Mesothelial cell of epicardium (in vitro differentiated cells): ENCODE measurements at places on chromosomes 11 and 22. TPM values are rescaled to one million over a fixed set of nuclear protein-coding genes. Genes with fewer than 3 reads are reported as not detected.

- peaks cover 13% of the 10 kb centered on the region for H3K36me3 ChIP-seq
- H3K4me3 ChIP-seq: no peak overlapping the region
- no peak for DNase-seq
- no peak overlapping the region for H3K27ac ChIP-seq
Observed at GRCh38 chr11:46574656-46575055, 19.2 kb downstream of the AMBRA1 start.

Gene ST3GAL4
- 15.6 to 17.4 TPM (median 16.4 TPM) in 3 replicates for total RNA-seq

- no peaks in the 10 kb centered on the region for H3K36me3 ChIP-seq
- peaks cover 4% of the 10 kb centered on the region for H3K4me1 ChIP-seq
- no peak overlapping the region for H3K27ac ChIP-seq
- H3K27me3 ChIP-seq: peaks cover 17% of the 10 kb centered on the region
- H3K4me3 ChIP-seq: no peak overlapping the region
Observed at GRCh38 chr11:33454264-33454663, 197.1 kb downstream of the HIPK3 start.

GRCh38 chr11:122717264-122717867 lies 61.8 kb downstream of the UBASH3B start:
- H3K27me3 ChIP-seq: peaks cover 11% of the 10 kb centered on the region
- no peaks in the 10 kb centered on the region for H3K36me3 ChIP-seq
- no peak overlapping the region for H3K27ac ChIP-seq
- no peak overlapping the region for H3K4me3 ChIP-seq

Gene ANO9
- total RNA-seq: 29.7 to 32.3 TPM (median 30.6 TPM) in 3 replicates

DNA sequence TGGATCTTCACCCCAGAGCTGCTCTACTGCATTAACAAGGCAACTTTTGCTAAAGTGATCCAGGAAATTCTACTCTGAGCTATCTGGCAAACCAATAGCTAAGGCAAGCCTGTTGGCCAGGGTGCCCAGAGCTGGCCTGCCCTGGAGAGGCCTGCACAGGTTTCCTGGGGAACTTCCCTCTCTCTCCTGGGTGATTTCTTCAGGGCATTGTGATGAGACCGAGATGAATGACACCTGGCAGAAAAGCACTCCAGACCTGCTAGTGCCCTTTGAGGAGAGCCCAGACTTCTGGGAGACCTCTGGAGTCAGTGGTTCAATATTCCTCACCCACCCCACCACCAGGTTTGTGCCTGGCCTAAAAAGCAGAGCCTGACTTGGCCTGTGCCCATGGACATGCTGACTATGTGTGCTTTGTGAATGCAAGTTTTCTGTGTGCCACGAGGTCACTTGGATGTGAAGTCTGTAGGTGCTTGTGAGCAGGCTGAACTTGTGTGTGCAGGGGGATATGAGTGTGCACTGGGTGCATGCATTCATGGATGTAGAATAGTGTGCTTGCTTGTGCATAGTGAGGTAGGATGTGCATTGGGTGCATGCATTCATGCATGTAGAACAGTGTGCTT lies 4.4 kb upstream of the APLNR start:
- H3K36me3 ChIP-seq: no peaks in the 10 kb centered on the region
- no peak for DNase-seq
- H3K4me3 ChIP-seq: no peak overlapping the region
- H3K4me1 ChIP-seq: peaks cover 30% of the 10 kb centered on the region

- H3K27ac ChIP-seq: no peak overlapping the region
- no peak for DNase-seq
- no peak overlapping the region for H3K4me3 ChIP-seq
- no peaks in the 10 kb centered on the region for H3K4me1 ChIP-seq
Observed at GRCh38 chr22:47307326-47307725, 544.9 kb downstream of the TBC1D22A start.

DNA sequence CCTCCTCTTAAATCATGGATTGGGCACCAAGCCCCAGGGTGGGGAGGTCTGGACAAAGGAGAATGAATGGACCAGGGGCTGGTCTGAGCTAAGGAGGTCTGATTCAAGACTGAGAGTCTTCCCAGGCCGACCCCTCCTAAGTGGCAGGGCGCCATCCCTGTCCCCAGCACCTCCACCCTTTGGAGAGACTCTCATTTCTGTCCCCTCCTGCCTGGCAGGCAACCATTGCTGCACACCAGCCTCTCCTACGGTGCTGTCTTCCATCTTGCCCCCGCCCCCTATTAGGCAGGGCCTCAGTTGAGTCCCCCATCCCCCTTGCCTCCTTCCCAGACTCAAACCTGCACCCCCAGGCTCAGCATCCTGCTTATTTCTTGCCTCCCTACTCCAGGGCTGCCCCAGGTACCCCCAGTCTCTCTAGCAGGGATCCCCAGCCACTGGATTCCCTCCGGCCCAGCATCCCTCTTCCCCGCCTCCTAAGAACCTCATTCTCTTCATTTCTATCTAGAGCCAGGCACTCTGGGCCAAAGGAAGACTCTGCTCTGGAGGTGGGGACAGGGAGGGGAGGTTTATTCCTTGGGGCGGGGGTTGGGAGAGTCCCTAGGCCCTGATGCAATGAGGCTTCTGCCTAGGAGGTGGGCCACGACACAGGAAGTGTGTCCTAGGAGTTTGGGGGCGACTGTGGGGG lies 1.7 kb upstream of the RCOR2 start:
- no peak for DNase-seq
- H3K36me3 ChIP-seq: peaks cover 1% of the 10 kb centered on the region
- peak overlapping the region; percentile 86 for H3K27ac ChIP-seq
- H3K4me3 ChIP-seq: peak overlapping the region; percentile 56
- no peaks in the 10 kb centered on the region for H3K27me3 ChIP-seq

Gene MUC5AC
- not detected in 3 replicates for total RNA-seq

Gene GANAB
- 324 to 342 TPM (median 334 TPM) in 3 replicates for total RNA-seq

Gene OR51E2
- 0.11 TPM in 1 of 3 replicates, not detected in the others for total RNA-seq

- peaks cover 21% of the 10 kb centered on the region for H3K4me1 ChIP-seq
- H3K36me3 ChIP-seq: no peaks in the 10 kb centered on the region
- H3K4me3 ChIP-seq: peak overlapping the region; percentile 63
- H3K27me3 ChIP-seq: peaks cover 83% of the 10 kb centered on the region
Observed at GRCh38 chr11:69704508-69705253, 859 bp upstream of the FGF19 start.

- H3K27me3 ChIP-seq: no peaks in the 10 kb centered on the region
- H3K4me3 ChIP-seq: peak overlapping the region; percentile 100
- no peak for DNase-seq
- H3K4me1 ChIP-seq: peaks cover 35% of the 10 kb centered on the region
- peak overlapping the region; percentile 100 for H3K27ac ChIP-seq
Observed at GRCh38 chr11:83158357-83158786, 1.4 kb downstream of the PCF11 start.

DNA sequence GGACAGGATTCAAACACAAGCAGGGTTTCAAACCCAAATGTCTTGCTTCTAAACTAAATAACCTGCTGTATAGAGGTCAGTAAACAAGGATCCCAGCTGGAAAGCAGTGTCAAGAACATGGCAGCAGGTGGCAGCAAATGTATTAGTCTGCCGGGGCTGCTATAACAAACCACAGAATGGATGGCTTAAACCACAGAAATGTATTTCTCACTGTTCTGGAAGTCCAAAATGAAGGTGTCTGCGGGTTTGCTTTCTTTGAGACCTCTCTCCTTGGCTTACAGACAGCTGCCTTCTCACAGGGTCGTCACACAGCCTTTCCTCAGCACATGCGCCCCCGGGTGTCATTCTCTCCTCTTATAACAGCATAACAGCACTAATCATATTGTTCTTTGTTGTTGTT lies 65.1 kb upstream of the LRRC55 start:
- DNase-seq: no peak
- H3K36me3 ChIP-seq: no peaks in the 10 kb centered on the region
- H3K4me1 ChIP-seq: peaks cover 10% of the 10 kb centered on the region
- no peak overlapping the region for H3K27ac ChIP-seq
- no peak overlapping the region for H3K4me3 ChIP-seq

DNA sequence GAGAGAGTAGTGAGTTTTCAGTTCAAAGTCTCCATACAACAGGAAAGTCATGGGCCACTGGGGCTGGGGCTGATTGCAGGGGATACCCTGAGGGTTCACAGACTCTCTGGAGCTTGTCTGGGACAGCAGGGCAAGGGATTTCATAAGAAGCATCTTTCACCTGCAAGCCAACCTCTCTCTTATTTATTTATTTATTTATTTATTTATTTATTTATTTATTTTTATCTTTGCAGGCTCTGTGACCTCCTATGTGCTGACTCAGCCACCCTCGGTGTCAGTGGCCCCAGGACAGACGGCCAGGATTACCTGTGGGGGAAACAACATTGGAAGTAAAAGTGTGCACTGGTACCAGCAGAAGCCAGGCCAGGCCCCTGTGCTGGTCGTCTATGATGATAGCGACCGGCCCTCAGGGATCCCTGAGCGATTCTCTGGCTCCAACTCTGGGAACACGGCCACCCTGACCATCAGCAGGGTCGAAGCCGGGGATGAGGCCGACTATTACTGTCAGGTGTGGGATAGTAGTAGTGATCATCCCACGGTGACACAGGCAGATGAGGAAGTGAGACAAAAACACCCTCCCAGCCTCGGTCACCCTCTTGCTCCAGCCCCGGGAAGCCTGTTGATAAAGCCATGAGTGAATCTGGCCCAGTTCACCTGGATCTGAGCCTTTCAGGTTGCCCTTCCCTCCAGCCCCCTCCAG lies 68.4 kb downstream of the GGTLC2 start:
- no peak for DNase-seq
- peaks cover 86% of the 10 kb centered on the region for H3K27me3 ChIP-seq
- H3K4me1 ChIP-seq: no peaks in the 10 kb centered on the region

- no peak for DNase-seq
- no peaks in the 10 kb centered on the region for H3K36me3 ChIP-seq
- no peaks in the 10 kb centered on the region for H3K27me3 ChIP-seq
- no peak overlapping the region for H3K4me3 ChIP-seq
Observed at GRCh38 chr11:71068963-71069362, 183.4 kb downstream of the SHANK2 start.

- no peaks in the 10 kb centered on the region for H3K36me3 ChIP-seq
- no peak within 1 kb of the TSS for H3K4me3 ChIP-seq
- peaks cover 94% of the 10 kb centered on the region for H3K27me3 ChIP-seq
- no peak within 1 kb of the TSS for H3K27ac ChIP-seq
- H3K4me1 ChIP-seq: no peaks in the 10 kb centered on the region
Observed at GRCh38 chr22:22244316-22245250, at the start of gene VPREB1. Gene VPREB1, plus strand, starts transcription at chr22:22244786. Its CDS starts 28 bp downstream, at chr22:22244814.

DNA sequence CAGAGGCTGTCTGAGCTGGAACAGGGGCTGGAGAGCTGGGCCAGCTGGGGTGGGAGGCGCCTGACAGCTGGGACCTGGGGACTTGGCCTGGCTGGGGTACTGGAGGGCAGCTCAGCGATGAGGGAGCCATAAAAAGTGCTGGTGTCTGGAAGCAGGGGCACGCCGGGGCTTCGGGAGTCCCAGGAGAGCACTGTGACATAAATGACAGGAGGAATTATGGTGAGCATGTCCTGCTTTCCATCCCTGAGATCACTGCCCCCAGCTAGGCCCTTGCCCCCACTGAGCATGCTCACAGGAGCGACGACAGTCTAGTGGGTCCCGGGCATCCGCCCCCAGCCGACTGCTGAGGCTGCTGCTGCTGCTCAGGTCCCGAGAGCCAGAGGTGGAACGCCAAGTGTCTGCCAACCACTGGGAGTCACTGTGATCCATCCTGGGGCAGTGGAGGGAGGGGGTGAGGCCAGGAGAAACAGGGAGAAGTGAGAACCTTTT lies 6.2 kb downstream of the ROBO4 start:
- no peak for DNase-seq
- no peak overlapping the region for H3K4me3 ChIP-seq
- H3K27ac ChIP-seq: no peak overlapping the region
- no peaks in the 10 kb centered on the region for H3K36me3 ChIP-seq
- peaks cover 51% of the 10 kb centered on the region for H3K27me3 ChIP-seq
- no peaks in the 10 kb centered on the region for H3K4me1 ChIP-seq

GRCh38 chr11:19722702-19723101 lies 10.1 kb downstream of the NAV2 start:
- no peak for DNase-seq
- H3K27me3 ChIP-seq: no peaks in the 10 kb centered on the region
- no peak overlapping the region for H3K27ac ChIP-seq
- no peaks in the 10 kb centered on the region for H3K36me3 ChIP-seq
- H3K4me3 ChIP-seq: no peak overlapping the region

DNA sequence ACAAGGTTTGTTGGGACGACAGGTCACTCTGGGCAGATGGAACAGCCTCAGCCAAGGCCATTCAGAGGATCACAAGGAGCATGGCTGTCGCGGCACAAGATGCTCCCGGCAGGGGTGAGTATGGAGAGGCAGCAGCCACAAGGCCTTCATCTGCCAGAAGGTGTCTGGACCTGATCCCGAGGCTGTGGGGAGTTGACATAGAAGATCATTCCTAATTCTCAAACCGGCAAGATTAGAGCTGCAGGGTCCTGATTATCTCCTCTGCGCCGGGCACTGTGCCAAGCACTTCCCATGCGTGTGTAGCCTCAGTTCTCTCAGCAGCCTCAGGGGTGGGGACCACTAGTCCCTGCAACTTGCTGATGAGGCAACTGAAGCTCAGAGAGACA lies 32.3 kb upstream of the RFPL3 start:
- no peak overlapping the region for H3K4me3 ChIP-seq
- H3K36me3 ChIP-seq: no peaks in the 10 kb centered on the region
- H3K27me3 ChIP-seq: peaks cover 41% of the 10 kb centered on the region
- DNase-seq: no peak
- H3K27ac ChIP-seq: no peak overlapping the region

- no peaks in the 10 kb centered on the region for H3K36me3 ChIP-seq
- H3K4me3 ChIP-seq: no peak overlapping the region
- H3K27ac ChIP-seq: no peak overlapping the region
- peaks cover 9% of the 10 kb centered on the region for H3K4me1 ChIP-seq
- H3K27me3 ChIP-seq: no peaks in the 10 kb centered on the region
- DNase-seq: no peak
Observed at GRCh38 chr11:77770629-77771028, 49.9 kb downstream of the RSF1 start.

GRCh38 chr11:47233989-47234668 lies 14.5 kb downstream of the ACP2 start:
- no peak for DNase-seq
- no peaks in the 10 kb centered on the region for H3K27me3 ChIP-seq
- no peak overlapping the region for H3K4me3 ChIP-seq
- no peak overlapping the region for H3K27ac ChIP-seq

DNA sequence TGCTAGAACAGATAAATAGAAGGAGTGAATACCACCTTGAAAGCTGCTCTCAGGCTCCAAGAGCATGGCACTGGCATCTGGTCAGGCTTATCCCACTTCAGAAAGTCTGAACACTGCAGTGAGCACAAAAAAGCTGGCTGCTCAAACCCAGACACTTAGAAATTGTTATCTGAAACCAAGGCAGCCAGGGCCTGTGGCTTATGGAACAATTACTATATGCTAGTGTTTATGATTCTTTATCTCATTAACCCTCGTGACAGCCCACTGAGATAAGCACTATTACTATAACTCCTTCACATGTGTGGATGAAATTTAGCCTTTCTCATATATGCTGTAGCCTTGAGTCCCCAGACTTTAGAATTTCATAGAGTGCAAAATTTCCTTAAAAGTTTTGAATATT lies 400.2 kb downstream of the RAB38 start:
- H3K36me3 ChIP-seq: no peaks in the 10 kb centered on the region
- H3K27me3 ChIP-seq: peaks cover 4% of the 10 kb centered on the region

DNA sequence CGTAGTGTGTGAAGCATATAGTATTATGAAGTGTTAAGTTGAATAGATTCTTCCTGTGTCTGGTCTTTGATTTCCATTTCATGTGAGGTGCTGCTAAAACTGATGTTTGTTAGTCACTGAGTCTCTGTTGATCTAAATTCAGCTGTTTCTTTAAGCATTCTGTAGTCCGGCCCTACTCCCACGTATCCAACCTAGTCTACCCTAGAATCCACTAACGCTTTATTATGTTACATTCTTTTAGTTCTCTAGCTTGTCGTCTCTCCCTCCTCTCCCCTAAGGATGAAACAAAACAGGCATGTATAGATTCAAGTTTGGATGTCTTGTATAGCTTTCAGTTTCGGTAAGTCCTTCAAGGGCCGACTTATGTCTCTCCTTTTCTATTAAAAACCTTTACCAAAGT lies 4.1 kb downstream of the WEE1 start:
- no peak for DNase-seq
- peaks cover 40% of the 10 kb centered on the region for H3K4me1 ChIP-seq
- peak overlapping the region; percentile 93 for H3K4me3 ChIP-seq
- peak overlapping the region; percentile 96 for H3K27ac ChIP-seq
